ENCODE measurements at places on chromosomes 2 and 18.

DNA sequence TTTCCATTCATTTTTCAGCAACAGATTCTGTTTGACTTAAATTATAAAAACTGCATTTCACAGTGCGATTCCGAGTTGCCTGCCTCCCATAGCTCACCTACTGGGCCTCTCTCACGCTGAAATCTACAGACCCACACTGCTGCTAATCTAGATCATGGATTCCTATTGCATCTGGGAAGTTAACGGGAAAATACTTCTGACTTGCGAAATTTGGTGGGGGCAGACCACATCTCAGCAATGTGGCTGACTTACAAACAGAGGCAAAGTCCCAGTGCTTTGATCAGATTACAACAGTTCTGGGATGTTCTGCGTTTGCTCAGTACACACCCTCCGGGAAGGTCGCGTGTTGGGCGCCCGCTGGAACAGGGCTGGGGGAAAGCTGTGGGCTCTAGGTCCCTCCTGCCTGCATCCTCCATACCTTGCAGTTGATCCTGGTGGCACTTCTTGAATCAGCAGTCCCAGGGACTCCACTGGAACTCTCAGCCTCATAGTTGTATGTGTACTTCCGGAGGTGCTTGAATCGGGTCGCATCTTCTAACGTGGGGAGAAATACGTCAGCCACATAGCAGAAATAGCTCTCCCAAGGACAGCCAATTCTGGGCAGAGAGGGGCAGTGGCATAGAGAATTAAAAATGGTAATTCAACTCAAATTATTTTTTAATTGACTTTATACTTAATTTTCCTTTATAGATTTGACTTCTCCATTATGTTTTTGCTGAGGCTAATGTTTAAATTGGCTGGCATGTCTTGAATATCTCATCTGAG, 1.7 kb downstream of the APOB start:
- no peak for DNase-seq

GRCh38 chr2:119490653-119491195, 33.6 kb downstream of the SCTR start:
- DNase-seq, result no peak

DNA sequence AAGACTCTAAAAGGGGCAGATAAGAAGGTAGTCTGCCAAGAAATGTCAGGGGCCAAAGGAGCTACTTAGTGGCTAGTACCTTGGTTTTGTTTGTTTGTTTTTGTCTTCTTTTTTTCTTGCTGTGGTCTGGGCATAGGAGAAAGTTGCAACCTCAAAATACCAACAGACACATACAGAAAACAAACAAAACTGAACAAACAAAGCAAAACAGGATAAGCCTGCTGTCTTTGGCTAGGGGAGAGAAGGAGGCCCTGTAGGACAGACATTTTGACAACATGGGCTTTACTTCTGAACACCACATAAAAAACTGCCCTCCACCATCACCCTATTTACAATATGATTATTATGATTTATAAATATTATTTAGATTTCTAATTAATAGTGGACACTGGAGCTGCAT, 460.8 kb downstream of the PTH2R start:
- DNase-seq, result no peak

DNA sequence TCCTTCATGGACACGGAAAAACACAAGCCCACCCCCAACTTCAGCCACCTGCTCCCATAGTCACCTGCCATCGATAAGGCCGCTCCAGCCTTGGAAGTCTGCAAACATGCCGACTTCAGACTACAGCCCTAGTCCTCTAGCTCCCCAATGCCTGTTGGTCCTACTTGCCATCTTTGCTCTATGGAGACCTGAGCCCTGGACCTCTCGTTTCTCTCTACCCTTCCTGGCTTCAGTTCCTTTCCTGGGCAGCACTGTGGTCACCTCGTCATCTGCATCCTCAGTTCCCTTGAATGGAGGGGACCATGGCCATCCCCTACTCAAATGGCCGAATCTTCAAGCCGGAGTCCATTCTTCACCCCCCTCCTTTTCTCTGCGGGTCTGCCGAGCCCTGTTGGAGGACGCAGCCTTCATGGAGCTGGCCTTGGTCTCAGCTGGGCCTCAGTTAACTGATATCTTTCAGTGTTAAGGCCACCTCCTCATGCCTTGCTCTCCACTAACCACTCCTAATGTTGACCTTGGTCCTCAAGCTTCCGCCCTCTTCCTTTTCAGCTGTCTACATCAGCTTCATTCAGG, 47.7 kb upstream of the GBX2 start:
- DNase-seq, result no peak

DNA sequence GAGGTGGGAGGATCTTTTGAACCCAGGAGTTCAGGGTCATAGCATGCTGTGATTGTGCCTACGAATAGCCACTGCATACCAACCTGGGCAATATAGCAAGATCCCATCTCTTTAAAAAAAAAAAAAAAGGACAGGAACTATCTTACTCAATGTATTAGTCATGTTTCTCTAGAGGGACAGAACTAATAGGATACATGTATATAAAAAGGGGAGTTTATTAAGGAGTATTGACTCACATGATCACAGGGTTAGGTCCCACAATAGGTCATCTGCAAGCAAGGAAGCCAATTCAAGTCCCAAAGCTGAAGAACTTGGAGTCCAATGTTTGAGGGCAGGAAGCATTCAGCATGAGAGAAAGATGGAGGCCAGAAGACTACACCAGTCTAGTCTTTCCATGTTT, 18.8 kb upstream of the CASP10 start:
- DNase-seq, result no peak

GRCh38 chr18:9619990-9620389, 5.6 kb upstream of the PPP4R1 start:
- DNase-seq, result no peak

DNA sequence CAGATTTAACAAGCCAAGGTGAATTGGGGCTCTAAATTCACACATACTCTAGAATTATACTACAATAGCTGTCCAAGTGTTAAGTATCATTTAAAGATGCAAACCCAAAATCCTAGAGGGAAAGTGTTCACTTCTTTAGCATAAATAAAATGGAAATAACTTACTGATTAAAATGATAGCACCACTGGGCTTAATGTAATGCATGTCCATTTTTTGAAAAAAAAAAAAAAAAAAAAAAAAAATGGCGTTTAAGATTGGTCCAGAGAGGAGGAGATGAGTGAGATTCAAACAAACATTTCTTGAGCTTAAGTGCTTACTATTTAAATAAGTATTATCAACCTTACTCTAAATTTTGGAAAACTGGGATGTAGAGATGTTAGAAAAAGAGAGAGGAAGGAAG, 251.5 kb upstream of the CWC22 start:
- no peak for DNase-seq

DNA sequence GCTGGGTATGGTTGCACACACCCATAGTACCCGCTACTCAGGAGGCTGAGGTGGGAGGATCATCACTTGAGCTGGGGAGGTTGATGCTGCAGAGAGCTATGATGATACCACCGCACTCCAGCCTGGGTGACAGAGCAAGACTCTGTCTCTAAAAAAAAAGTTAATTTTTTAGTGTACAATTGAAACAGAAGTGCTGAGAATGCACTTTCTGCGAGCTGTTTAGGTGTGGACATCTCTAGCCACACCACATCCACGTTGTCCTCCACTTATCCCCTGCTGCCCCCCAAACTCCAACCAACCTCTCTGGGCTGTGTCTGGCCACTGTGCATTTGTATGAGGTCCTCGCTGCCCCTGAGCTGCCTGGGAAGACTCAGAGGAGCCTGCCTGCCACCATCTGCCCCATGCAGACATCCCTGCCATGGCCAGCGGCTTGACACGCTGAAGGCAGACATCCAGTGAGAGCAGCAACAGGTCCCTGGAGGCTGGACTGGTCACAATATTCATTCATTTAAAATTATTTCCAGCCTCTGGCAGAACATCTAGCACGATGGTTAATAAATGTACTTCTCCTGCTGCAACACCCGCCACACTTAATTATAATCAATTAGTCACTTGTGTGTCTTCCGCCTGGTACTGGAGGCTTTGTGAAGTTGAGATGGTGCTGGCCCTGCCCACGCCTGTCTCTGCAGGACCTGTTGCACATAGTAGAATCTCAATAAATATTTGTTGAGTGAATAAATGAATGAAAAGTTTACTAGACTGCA, 3.7 kb upstream of the AFF3 start:
- DNase-seq, result no peak

GRCh38 chr2:160139350-160139749, 60.7 kb downstream of the ITGB6 start:
- no peak for DNase-seq

- DNase-seq, result no peak
Measured at GRCh38 chr18:13372531-13372951, 154.0 kb downstream of the LDLRAD4 start.

- no peak for DNase-seq
Measured at GRCh38 chr18:36355511-36355910, 58.0 kb downstream of the FHOD3 start.

- DNase-seq, result no peak
Measured at GRCh38 chr2:183490914-183491313, 366.7 kb downstream of the NUP35 start.

DNA sequence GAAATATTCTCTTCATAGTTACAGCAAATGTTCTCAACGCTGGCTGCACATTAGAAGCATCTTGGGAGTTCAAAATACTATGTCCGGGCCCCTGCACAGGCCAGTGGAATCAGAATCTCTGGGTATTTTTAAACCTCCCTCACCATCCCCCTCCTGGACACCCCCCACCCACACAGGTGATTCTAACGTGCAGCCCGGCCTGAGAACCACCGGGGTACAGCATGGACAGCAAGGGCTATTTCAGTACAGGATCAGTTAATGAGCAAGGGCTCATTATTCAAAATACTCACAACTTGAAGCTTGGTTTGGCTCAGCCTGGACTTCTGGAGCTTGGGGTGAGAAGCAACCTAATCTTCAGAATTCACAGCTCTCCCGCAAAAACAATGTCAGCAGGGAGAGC, 31.4 kb downstream of the INO80C start:
- no peak for DNase-seq
